CD4-positive, alpha-beta T cell treated with Interferon alpha-2 for 1 hour (primary cell): ENCODE measurements at places on chromosomes 7 and 10.

- no peak for DNase-seq
Observed at GRCh38 chr10:43354879-43355380, 16.5 kb upstream of the FXYD4 start.

DNA sequence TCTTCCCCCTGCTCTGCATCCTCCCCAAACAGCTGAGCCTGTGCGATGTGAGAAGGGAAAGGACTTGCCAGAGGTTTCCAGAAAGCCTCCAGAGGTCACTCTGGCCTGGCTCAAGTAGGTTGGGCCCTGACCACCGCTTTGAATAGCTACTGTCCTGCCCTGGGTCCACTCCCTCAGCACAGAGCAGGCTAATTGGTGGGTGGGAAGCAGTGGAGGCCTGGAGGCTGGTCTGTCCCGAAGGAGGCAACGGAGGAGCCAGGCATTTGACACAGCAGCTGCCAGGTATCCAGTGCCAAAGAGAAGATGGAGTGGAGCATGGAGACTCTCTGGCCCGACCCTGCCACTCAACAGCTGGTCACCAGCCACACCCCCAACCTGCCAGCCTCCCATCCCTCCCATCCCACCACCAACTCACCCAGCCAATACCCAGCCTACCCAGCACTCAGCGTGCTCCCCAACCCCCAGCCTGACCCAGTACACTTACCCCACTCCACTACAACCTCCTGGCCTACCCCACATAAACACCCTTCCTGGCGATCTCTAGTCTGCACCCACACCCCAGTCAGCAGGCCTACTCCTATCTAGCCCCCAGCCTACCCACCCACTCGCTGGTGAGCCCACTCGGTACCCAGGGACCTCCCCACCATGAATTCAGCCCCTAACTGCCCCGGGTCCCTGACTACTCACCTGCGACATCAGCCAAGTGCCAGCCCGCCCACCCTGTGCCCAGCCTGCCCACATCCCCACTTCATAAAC, 64.6 kb upstream of the COL13A1 start:
- no peak for DNase-seq

DNA sequence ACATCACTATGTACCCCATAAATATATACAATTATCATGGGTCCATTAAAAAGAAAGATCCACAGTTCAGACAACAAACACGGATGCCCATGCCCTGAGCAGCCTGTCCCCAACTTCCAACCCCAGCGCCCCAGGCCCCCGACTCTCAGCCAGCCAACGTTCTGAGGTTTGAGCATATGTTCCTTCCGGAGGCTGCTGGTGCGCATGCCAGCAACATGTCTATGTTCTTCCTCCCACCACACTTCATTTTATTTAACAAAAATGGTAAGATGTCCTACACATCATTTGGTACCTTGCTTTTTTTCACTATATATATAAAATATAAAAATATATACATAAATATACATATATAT, 250.9 kb downstream of the MAD1L1 start:
- DNase-seq, result no peak

DNA sequence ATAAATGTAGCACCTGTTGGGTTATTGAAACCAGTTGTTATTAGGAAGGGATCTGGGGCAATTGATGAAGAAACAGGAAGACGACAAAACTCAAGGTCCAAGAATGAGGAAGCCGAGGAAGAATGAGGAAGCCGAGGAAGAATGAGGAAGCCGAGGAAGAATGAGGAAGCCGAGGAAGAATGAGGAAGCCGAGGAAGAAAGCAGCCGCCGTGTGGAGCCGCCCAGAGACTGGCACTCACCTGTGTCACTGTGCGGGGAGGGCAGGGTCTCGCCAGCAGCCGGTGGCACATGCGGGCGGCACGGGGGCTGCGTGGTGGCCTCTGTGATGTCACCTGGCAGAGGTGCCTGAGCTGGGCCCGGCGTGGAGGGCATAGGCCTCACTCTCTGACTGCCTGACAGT, 71.1 kb upstream of the CFAP46 start:
- peak; percentile 30 for DNase-seq

DNA sequence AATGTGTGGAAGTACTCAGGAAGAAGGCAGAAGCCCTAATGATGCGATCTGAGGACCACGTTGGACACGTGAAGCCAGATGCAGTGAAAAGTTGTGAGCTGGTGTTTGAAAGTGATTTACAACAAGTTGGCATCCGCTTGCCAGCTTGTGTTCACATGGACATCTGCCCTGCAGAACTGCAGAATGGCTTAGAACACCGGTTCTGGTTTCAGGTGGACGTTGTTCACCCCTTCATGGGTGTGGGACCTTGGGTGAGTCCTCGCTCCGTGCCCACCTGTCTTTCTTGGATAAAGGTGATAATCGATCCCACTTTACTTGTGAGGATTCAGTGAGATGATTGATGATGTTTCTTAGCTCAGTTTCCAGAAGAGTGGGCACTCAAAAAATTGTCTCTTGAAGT, 53.8 kb downstream of the CAMK1D start:
- no peak for DNase-seq

DNA sequence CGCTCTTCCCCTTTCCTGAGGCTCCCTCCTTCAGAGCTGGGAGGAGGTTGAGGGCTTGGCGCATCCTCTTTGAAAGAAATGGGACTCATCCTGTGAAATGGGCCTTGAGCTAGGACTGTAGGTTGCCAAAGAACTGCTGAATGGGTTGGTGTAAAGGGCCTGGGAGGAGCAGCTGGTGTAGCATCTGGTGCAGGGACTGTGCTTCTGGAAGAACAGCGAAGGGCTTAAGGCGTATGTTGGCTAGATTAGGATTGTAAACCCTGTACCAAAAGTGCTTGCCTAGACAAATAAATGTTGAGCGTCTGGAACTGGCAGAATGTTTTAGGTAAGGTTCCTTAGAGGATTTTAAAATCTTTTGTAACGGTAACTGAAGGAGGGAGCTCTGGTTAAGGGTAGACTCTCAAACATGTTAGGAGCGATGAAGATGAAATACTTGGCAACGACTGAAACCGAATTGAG, 563 bp downstream of the STAM start:
- DNase-seq, result no peak

- no peak for DNase-seq
Observed at GRCh38 chr7:151697515-151697895, 177.8 kb upstream of the RHEB start.

DNA sequence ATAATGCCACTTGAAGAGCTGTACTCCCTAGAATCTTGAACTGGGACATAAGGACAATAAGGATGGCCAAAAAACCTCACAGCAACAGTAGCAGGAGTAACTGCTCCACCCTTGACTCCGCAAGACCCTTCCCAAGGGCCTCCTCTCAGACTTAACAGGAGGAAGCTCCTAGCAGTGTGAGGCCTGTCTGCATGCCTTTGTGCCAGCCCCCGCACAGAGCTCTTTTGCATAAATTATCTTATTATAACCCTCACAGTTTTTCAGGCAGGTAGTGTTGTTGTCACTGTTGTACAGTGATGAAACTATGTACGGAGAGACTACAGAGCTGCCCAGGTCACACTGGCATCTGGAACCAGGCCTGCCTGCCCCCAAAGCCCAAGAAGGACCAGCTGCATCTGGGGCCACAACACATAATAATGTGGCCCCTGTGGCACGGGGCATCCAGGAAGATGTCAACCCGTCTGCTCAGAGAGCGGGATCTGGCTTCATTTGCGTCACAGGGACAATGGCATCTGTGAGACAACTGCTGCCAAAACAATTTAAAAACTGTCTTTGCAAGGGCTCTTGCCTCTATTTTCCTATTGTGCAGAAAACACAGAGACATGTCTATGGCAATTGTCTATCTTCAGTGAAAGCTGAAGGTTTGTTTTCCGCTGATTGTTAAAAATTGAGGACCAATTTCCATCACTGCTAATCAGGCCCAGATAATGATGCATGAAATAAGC, 249.3 kb upstream of the GRB10 start:
- no peak for DNase-seq

DNA sequence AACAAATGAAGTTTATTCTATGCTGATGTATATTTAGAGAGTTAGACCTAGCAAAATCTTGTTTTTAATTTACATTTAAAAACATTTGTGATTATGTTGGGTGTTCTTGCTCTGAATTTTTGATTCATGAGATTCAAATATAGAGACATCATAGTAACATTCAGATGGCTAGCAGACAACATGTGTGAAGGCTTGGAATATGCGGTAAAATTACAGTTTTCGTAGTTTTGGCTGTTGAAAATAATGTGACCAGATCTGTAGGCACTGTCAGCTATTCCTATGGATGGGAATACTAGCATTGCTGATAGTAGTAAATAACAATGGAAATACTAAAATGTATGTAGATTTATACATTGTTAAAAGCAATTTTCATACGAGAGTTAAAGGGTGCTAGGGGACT, 131.9 kb downstream of the KAT6B start:
- DNase-seq, result no peak

- no peak for DNase-seq
Observed at GRCh38 chr10:26755443-26755903, 58.0 kb downstream of the PDSS1 start.

GRCh38 chr10:133455196-133455595, 1.5 kb downstream of the SCART1 start:
- DNase-seq, result no peak

DNA sequence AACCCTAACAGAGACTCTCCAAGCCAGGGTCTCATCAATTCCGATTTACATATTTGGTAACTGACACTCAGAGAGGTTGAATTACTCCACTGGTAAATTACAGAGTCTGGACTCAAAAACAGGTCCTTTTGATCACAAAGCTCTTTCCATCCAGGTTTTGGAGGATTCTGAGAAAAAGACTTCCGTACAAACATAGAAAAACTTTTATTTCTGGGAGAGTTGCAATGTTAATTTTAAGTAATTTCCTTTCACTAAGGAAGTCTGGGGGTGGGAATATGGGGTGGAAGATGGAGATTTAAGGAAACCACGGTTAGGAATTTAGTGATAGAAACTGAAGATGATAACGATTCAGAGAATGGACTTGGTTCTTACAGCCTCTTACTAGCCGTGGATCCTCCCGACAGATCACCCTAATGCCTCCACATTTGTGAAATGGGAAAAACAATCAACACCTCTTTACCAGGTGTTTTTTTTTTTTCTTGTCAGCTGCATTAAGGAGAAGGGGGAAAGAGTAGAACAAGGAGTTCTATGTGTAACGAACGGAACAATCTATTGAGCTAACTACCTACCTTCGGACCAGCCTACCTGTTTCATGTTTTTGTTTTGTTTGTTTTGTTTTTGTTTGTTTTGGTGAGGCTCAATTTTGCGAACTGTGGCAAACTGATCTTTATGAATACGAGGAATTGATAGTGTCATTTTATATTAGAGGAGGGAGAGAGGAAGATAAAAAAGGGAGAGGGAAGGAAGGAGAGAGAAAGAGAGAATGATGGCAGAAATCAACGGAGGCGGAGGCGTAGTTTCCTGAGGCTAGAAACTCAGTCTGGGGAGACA, 1.7 kb upstream of the RBM20 start:
- DNase-seq, result no peak

DNA sequence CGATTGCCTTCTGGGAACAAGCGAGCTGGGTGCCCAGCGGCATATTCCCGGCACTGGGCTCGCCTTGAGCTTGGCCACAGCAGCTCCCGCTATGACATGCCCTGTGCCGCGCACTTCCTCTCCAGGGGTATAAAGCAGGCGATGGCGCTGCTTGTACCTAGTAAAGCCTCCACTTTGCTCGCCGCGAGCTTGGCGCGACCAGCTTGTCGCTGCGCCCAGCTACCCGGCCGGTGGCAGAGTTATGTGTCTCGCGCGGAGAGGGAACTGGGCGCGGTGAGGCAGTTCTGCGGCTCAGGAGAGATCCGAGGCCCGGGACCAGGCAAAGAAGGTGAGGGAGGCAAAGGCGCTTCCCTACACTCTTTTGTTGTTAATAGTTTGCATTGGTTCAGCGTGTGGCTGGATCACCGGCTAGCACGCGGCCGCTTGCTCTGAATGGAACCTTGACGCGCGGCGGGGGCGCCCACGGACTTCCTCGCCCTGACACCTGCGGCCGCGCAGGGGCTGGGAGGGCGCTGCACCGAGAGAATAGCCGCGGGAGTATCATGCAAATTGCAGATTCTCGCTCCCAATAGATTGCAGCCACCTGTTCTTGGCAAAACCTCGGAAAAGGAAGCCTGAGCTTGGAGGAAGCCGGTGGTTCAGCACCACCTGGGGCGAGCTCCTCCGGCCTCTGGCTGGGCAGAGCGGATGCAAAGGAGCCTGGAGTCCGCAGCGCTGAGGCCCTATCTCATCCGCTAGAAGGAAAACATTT, 3.0 kb upstream of the BUB3 start:
- DNase-seq, result no peak

DNA sequence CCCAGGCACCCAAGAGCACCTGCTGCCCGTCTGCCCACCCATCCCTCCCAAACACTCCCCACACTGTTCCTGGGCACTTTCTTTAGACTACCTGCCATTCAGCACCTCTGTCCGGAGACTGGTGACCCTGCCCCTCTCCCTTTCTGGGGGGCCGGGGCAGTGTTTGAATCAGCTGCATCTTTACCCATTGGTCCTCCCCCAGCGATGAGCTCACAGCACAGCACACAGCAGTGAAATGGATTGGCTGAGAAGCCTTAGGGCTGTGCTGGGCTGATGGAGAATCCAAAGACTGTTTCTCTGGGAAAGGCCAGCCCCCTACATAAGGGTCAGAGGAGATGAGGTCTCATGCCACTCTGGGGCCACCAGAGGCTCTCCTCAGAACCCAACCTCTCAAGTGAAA, 40.2 kb downstream of the VWA2 start:
- no peak for DNase-seq

- DNase-seq, result no peak
Observed at GRCh38 chr7:108875139-108875538, 305.5 kb downstream of the DNAJB9 start.
